ENCODE measurements at places on chromosomes 12 and 14.

DNA sequence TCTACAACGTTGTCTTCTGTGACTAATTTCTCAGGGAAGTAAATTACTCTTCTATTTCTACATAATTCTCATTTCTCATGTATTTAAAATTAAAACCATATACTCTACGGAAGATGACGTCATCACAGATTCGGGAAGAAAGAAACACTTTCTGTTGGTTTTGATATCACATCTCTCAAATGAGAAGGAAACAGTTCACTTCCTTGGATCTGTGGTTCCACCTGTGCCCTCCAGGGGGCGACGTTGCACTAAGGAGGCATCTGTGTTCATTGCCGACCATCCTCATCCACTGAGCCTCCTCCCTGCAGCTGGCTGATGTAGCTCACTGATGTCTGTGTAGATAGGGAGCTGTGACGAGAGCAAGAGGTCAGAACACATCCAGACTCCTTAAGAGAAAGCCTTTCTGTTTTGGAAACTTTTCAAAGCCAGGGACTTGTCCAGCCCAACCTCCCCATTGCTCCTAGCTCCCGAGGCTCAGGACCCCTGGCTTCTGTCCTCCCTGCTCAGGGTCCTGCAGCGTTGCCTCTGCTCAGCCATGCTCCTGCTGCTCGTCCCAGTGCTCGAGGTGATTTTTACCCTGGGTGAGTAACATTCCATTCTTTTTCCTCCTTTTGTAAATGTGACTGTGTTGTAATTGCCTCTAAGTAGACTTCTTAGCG is 172.7 kb upstream of the OR4E1 start:
- no peak for DNase-seq

- DNase-seq = no peak
Observed at GRCh38 chr14:99041820-99042174, 230.2 kb downstream of the BCL11B start.

GRCh38 chr12:129901254-129901653 is 2.6 kb downstream of the TMEM132D start:
- DNase-seq = no peak

GRCh38 chr12:108449478-108449877 is 65.6 kb upstream of the FICD start:
- DNase-seq = no peak

DNA sequence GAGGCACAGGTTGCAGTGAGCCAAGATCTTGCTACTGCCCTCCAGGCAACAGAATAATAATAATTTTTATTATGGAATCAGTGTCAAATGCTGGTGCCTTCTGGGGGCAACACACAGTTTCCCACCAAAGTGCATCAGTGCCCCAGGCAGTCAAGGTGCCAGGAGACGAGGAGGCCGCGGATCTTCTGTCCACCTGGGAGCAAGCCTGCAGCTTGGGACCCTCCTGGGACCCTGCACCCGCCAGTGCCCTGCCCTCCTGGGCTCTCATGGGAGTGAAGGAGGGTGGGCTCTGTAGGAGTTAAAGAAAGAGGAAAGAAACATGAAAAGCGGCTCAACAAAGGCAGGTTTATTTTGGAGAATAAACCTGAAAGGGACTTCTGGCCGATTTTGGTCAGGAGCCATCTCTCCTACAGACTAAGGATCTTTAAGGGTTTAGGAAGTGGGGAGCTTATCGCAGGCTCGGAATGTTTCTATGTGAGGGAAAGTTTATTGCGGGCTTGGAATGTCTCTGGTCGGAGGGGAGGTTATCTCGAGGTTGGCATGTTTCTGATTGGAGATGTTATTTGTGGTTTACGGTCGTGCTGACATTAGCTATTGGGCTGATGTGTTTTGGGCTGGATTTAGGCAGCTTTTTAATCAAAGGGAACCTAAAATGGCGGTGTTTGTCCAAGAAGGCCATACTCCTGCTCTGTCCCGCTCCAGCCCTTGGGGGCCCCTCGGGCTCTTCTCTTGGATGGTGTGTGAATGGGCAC is 1.1 kb upstream of the ASPG start:
- no peak for DNase-seq

GRCh38 chr12:63982604-63983295 is 138.2 kb downstream of the SRGAP1 start:
- no peak for DNase-seq

DNA sequence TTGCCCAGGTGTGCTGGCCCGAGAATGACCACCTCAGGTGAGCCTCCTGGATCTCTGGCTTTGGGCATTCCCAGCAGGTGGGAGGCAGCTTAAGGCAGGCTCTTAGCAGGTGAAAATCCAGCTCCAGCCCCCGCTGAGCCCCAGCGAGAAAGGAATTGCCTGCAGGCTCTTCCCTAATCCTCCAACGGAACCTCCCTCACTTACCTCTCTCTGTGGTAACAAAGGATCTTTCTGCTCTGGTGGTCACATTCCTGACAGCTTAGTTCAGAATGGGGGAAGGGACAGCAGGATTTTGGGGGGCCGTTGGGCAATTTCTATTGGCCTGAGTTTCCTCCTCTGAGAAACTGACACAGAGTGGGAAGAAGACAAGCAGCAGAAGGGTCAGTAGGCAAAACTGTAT is 116.0 kb upstream of the LHX5 start:
- no peak for DNase-seq

DNA sequence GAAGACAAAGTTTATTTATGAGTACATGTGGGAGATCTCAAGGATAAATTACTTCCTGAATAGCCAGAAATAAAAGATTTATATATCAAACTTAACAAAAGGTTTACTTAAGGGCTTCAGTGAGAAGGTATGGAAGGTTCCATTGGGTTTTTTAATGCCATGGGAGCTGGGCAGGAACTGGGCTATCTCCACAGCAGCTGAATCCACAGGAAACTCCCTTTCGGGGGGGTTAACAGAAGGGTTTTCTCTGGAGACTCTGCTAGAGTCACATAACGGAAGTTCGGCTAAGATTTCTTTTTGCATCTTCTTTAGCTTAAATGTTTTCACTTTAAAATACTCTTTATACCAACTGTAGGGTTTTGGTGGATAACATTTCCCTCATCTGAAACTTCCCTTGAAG is 113.5 kb downstream of the UNC79 start:
- DNase-seq = no peak

- DNase-seq = no peak
Observed at GRCh38 chr14:105421723-105422615, 2.3 kb downstream of the MTA1 start.

DNA sequence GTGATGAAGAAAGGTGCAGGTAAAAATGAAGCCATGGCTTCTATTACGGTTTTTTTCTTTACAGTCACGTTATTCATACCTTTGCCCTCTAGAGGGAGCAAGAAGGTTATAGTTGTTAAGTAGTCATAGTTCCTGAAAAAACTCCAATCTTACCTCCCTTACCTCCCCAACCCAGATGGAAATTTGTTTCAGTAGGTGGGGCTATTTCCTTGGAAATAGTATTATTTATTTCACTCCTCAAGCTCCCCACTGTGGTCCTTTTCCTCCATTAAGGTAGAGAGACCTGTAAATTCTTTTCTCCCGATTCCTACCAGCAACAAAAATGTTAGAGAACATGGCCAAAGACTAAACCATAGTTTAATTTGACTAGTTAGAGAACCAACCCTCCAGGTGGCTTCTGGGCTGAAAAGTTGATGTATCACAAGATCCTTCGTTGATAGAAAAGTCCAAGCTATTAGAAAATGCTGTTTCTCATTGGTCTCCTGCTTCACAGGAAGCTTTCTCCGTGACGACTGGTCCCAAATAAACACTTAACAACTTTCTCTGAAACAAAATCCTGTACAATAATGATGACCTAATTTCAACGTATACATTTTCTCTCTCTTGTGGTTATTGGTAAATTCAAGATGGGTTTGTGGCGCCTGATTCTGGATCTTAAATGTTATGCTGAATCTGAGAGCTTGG is 43.5 kb downstream of the TMX1 start:
- peak; percentile 91 for DNase-seq

- DNase-seq = no peak
Observed at GRCh38 chr12:123233505-123234308, 471 bp downstream of the MTRFR start.

DNA sequence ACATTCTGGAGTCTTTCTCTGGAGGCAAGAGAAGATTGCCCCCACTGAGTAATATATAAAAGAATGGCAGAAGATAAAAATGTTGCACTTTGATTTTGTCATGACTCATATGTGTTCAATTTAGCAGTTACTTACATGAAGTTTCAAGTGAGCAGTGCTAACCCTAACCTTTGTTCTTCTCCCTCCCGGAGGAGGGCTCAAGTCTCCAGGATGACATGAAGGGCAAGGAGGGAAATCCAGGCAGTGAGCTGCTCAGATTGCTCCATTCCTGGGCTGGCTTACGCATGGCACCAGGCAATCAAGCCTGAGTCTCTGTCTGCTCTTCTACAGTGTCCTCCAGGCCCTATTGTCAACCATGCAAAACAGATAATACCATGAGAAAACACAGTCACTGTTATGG is 322.3 kb downstream of the DUSP6 start:
- DNase-seq = no peak

GRCh38 chr14:36791402-36791801 is 129.7 kb downstream of the PAX9 start:
- no peak for DNase-seq

DNA sequence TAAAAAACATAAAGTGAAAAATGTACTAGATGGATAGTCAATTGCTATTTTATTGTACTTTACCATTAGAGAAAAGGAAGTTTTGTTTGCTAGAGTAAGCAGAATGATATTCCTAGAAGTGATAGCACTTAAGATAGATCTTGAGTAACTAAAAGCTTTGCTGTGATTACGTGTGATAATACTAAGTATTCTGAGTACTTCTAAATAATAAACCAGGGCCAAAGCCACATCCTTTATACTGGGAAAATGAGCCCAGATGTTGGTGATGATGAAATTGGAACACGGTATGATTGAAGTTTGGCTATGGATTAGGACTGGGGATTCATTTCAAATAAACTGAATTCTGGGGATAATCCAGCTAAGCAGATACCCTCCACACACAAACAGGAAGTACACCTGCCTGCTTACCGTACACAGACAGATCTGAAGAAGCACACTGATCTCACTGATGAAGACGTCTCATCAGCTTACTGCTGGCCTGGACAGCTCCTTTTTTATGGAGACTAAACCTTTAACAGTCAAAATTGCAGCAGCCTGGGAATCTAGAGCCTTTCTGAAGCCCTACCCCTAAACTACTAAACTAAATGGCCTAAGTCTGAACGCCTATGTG is 199.8 kb downstream of the LRFN5 start:
- DNase-seq = no peak

GRCh38 chr12:1553987-1554982 is 40.1 kb downstream of the FBXL14 start:
- DNase-seq = no peak

DNA sequence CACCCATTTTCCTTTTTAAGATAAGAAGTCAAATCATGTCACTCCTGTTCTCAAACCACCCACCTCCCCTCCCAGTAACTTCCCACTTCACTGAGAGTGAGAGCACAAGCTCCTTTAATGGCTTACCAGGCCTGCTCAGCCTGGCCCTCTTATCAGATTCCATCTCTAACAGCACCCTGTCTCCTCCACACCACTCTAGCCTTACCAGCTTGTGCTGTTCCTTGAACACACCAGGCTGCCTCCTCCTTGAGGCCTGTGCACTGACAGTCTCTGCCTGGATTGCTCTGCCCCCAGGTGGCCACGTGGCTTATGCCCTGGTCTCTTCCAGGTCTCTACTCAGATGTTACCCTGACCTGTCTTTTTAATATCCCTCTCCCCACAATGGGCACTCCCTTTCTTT is 40.1 kb upstream of the EVL start:
- DNase-seq = no peak

DNA sequence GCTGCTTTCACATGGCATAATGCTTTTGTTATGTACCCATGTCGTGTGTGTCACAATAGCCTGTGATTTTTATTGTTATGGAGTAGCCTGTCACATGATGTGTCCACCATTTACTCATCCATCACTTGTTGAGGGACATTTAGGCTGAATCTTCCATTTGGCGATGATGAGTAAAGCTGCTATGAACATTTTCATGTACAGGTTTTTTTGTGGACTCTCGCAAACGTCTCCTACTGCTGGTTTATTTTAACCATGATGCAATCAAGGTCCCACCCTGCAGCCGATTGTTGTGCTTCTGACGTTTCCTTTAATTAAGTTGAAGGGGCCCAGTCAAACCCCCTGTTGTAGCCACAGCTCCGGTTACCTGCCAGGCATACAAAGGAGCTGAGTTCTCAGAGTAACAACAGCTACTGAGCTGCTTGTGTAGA is 63.2 kb downstream of the ZNF664 start:
- no peak for DNase-seq

DNA sequence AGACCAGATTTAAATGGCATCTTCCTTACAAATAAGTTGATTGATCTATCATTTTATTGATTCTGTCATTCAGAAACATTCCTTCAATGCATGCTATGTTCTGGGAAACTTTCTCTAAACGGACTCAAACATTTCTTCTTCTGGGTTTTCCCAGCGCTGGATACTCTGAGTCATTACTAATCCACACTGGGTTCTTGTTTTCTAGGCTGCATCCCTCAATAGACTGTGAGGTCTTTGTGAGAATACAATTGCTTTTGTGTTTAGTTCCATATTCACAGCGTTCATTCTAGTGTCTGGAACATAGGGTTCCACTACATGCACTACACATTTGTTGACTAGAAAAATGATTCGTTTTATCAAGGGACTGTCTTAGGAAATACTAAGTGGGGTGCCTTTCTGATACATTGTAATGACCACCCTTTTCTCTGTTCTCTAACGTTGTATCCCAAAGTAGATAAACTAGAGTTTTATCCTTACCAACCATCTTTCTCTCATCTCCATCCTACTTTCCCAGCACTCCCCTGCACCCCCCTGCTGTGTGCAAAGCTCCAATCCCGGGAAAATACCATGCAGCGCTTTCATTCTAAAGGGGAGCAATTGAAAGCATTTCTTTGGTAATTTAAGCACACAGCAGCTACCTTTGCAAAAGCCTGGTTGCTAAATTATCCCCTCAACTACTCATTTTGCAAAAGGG is 878.7 kb downstream of the DIO2 start:
- no peak for DNase-seq

DNA sequence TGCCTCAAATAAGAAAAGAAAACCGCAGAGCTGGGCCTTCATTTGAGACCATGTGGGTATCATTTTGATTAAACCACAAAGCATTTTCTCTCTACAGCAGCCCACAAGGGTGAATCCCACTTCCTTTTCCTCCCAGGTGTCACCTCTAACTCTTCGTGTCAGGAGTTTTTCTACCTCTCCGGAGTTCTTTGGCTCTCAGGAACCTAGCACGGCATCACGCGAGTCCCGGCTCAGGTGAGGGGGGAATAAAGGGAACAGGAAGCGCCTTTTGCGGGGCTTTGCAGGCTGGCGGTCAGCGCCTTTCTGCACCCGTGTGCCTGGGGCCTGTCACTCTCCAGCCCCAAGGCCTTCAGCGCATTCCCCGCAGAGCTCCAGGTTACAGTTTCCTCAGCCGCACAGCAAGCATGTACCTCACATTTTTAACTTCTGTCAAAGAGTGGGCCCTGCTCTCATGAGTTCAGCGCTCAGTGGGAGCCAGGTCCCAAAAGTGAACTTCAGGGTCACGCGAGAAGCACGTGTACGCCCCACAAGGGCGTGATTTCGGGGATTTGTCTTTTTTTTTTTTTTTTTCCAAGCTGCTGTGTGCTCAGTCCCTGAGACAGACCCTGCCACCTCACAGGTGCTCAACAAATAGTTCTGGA is 740 bp upstream of the PRPF40B start:
- DNase-seq = no peak

- DNase-seq = no peak
Observed at GRCh38 chr12:130787445-130788410, 51.3 kb downstream of the STX2 start.

GRCh38 chr12:89163918-89164317 is 188.4 kb downstream of the DUSP6 start:
- no peak for DNase-seq

Measured in NCI-H1105 (cell line).